GM23248 (cell line): ENCODE measurements at places on chromosomes 2 and 18. TPM values are rescaled to one million over a fixed set of nuclear protein-coding genes. Genes with fewer than 3 reads are reported as not detected.

DNA sequence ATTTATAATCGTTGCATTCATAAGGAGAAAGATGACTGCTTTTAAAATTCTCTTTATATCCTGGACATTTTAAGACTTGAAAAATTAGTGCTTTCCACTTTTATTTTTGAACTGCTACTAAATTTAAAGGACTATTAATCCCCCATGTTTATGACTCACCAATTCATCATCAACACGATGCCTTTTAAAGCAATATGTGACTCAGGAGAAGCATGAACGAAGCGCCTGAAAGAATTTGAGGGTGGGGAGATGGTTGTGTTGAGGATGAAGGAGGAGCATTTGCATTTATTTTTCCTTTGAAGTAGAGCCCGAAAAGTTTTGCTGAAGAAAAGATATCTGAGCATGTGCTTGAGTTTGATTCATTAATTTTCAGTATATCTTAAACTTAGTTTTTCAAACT is 192.2 kb upstream of the LRRTM1 start:
- peak; percentile 75 for DNase-seq
- no peak overlapping the region for H3K4me3 ChIP-seq
- peaks cover 14% of the 10 kb centered on the region; the same call in 1 of the 2 replicates for H3K4me1 ChIP-seq
- H3K36me3 ChIP-seq, result no peaks in the 10 kb centered on the region
- 0 out of 2 replicates have a peak overlapping the region, but pooled peaks have one; percentile 6 for H3K27ac ChIP-seq

DNA sequence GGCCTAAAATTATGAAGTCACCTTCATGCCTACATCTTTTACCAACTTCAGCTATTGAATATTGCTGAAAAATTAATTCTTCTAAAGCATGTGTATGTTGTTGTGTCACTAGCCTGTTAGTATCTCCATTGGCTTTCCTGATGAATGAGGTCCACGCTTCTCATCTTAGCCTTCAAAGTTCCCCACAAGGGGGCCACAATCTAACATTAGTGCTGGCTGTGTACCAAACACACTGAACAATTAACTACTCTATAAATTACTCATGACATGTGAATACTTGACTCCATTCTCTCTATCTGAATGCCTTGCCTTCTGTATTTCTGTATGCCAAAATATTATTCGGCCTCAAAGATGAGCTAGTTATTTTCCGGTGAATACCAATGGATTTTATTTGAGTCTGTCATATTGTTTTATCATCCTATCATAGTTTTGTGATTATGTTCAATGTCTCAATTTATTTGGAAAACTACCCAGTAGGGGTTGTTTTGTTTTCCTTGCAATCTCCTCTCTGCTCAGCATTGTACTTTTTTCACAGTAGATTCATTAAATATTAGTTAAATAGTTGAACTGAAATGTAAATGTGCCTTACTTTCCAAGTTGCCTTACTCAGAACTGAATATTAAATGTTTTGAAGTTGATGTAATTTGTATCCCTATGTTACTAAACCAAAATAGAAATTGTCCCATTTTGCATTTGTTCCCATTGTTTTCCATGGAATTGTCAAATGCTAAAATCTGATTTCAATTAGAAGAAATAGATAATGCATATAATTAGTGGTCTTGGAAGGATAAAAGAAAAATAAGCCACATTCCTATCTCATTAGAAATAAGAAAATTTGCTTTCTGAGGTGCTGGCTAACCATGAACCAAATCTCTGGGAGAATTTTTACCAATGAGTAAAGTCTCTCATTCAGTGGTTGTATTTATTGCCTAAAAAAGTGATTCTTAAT is 208.4 kb upstream of the COL3A1 start:
- H3K4me1 ChIP-seq, result peaks cover 21% of the 10 kb centered on the region
- no peaks in the 10 kb centered on the region for H3K27me3 ChIP-seq
- H3K27ac ChIP-seq, result peak overlapping the region; percentile 63
- H3K4me3 ChIP-seq, result peak overlapping the region; percentile 20; the same call in 1 of the 2 replicates
- H3K36me3 ChIP-seq, result no peaks in the 10 kb centered on the region

- H3K27me3 ChIP-seq, result no peaks in the 10 kb centered on the region
- H3K36me3 ChIP-seq, result peaks cover 36% of the 10 kb centered on the region
- no peaks in the 10 kb centered on the region for H3K4me1 ChIP-seq
Observed at GRCh38 chr2:233479616-233480489, 86.7 kb downstream of the USP40 start.

DNA sequence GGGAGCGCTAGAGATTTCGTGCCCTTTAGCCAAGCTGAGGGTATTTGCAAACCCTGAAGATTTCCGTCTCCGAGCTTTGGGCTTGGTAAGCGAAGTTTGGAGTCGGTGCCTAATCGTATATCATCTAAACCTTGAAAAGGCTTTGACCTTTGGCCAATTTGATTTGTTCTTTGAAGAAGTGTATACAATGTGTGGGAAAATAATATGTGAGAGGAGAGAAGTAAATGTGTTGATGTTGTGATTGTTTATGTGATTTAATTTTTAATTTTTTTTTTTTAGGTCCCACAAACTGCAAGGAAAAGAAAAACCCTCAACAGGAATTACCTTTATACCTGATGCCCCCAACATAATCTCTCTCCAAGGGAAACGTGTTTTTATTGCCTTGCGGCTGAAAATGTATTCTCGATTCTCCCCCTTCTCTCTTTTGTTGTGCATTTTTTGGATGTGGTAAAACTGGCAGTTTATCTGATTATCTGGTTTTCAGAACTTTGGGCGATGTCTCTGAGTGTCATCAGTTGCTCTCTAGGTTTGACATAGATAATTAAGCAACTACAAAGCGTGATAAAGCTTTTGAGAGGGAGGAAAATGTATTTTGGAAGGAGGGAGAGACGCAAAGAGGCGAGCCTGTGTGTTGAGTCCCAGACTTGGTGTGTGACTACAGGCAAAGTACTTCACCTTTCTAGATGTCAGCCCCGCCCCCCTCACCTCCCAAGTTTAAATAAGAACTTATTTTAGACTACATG is 912 bp upstream of the FBXO11 start:
- H3K4me3 ChIP-seq, result peak overlapping the region; percentile 75
- DNase-seq, result peak; percentile 45
- no peaks in the 10 kb centered on the region for H3K36me3 ChIP-seq
- H3K27ac ChIP-seq, result peak overlapping the region; percentile 98

- no peaks in the 10 kb centered on the region for H3K36me3 ChIP-seq
- no peak overlapping the region for H3K27ac ChIP-seq
- no peaks in the 10 kb centered on the region for H3K27me3 ChIP-seq
- H3K4me1 ChIP-seq, result no peaks in the 10 kb centered on the region
- no peak for DNase-seq
Observed at GRCh38 chr18:35642802-35643201, 61.3 kb downstream of the GALNT1 start.

DNA sequence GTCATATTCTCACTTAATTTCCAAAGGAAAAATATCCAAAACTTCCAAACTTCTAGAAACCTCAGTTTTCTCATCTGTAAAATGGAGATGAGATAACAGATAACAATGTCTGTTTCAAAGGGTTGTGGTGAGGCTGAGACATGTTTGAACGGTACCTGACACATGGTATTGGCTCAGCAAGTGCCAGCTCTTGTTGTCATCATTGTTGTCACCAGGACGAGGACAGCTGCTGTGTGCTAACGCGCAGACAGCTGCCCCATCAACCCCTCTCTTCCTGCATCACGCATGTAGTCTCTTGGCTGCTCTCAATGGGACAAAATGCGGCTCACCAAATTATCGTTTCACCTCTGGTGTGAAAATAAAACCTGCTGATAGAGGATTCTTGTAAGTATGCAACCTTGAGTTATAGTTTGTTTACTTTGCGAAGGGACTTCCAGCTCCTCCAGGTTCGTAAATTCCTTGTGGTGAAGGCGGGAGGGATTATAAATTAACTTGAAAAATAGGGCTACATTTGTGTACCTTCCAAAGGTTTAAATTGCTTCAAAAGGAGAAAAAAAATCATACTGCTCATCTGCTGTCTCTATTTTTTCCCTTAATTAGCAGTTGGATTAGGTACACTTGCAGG is 605.4 kb downstream of the BCL11A start:
- no peaks in the 10 kb centered on the region for H3K4me1 ChIP-seq
- no peaks in the 10 kb centered on the region for H3K27me3 ChIP-seq
- H3K27ac ChIP-seq, result no peak overlapping the region
- H3K36me3 ChIP-seq, result no peaks in the 10 kb centered on the region
- no peak for DNase-seq

DNA sequence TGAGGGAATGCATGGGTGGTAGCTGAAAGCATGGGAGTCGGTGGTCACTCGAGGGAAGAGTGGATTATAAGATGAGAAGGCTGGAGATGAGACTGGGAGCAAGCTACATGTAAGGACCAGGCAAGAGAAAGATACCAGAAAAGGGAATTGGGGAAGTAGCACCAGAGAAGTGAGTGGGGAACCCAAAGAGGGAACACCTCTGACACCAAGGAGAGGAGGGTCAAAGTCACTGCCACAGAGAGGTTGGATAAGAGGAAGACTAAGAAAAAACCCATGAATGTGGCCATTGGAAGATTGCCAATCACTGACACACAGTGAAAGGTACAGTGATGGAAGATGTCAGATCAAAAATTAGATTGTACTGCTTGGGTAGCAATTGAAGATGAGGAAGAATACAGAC is 473.9 kb downstream of the BCL11A start:
- H3K4me3 ChIP-seq, result no peak overlapping the region
- no peak for DNase-seq
- H3K27me3 ChIP-seq, result no peaks in the 10 kb centered on the region
- H3K36me3 ChIP-seq, result no peaks in the 10 kb centered on the region
- H3K27ac ChIP-seq, result no peak overlapping the region

HOXD12 gene
- total RNA-seq, result 0.22 TPM in 1 of 2 replicates, not detected in the other
